ENCODE measurements at places on chromosomes 3 and 15.

DNA sequence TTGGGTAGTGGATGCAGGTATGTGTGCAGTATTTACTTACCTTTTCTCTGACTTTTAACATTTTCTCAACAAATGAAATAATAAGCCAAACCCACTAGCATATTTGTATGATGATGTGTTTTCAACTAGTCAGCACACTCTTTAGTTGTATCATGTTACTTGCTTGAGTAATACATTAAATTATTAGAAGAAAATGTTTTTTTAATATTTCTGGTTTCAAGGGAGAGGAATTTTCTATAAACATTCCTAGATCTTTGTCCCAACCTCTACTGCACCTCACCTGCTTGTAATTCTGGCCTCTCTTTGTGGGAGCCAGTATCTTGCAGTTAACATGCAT, 161.8 kb upstream of the CBLB start:
- DNase-seq, result no peak

DNA sequence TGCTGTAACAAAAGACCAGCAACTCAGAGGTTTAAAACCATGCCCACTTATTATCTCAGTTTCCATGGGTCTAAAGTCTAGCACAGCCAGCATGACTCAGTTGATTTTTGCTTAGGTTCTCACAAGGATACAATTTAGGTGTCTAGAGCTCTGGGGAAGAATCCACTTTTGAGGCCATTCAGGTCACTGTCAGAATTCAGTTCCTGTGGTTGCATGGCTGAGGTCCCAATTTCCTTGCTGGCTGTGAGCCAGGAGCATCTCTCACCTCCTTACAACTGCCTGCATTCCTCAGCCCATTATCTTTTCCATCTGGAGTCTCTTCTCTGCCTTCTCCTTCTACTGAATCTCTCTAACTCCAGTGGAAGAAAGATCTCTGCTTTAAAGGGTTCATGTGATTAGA, 240.5 kb upstream of the CFAP20DC start:
- no peak for DNase-seq

GRCh38 chr3:142723665-142723967, 218 bp upstream of the TRPC1 start:
- DNase-seq, result peak; percentile 68

DNA sequence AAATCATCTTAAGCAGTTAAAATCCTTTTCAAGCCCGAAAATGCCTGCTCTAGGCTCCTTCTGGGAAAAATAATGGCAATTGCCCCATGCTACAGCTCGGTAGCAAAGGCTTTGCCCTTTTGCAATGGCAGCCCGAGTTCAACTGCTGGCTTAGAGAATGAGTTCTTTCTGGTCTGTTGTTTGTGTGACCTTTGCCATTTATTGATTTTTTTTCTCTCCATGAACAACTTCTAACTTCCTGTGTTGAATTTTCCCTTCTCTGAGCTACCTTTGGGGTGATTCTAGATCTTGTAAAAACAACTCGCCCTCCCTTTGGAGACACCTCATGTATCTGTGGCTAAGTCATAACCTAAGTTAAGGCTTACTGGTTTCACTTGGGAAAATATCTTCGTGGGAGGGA, 139.3 kb downstream of the PLCH1 start:
- no peak for DNase-seq

GRCh38 chr15:86526938-86527690, 447.4 kb downstream of the AGBL1 start:
- no peak for DNase-seq

DNA sequence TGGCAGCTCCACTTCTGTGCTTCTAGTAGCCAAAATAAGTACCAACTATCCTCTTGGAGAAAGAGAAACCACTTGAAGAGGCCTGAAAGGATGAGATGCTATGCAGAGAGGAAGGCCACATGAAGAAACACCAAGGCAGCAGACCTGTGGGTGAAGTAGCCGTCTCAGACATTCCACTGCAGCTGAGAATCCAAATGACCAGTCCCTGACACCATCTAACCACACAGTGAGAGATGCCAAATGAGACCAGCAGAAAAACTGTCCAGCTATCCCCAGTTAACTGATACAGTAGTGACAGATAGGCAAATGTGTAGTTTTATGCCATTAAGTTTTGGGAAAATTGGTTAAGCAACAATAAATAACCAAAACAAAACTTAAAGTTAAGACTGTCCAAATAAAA, 47.9 kb upstream of the ZSCAN2 start:
- no peak for DNase-seq

- no peak for DNase-seq
These were observed 248.9 kb downstream of the THSD4 start for GRCh38 chr15:71364117-71364584.

- DNase-seq, result peak; percentile 14
These were observed 179.7 kb upstream of the LPP start for GRCh38 chr3:187973977-187974870.

DNA sequence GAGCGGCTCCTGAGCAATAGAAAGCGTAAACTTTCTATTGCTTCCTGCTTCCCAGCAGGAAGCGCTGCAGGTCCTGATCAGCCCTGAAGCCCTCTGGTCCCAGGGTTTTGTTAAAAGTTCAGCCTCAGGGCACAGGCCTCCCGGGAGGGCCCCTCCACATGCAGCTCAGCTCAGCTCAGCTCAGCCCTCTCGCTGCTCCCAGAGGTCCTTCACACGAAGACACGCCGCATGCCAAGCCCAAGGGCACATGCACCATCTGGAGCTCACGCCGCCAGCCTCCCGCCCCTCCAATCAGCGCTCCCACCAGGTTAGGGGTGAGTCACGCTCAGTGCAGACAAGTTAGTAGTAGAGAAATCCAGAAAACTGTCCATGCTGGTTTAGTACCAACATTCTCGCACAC, 12.7 kb downstream of the TKT start:
- DNase-seq, result no peak

All from activated CD4-positive, alpha-beta T cell treated with anti-CD3 and anti-CD28 coated beads, Interleukin-2, amount 50 U/mL, for 1 hour (primary cell).